ENCODE measurements at places on chromosomes 3 and 15.

- H3K4me1 ChIP-seq = peaks cover 40% of the 10 kb centered on the region
- no peaks in the 10 kb centered on the region for H3K36me3 ChIP-seq
- DNase-seq = no peak
- H3K27me3 ChIP-seq = peaks cover 30% of the 10 kb centered on the region
- H3K27ac ChIP-seq = peak overlapping the region; percentile 95
- no peak overlapping the region for H3K4me3 ChIP-seq
Observed at GRCh38 chr15:66719471-66719870, 17.4 kb downstream of the SMAD6 start.

DNA sequence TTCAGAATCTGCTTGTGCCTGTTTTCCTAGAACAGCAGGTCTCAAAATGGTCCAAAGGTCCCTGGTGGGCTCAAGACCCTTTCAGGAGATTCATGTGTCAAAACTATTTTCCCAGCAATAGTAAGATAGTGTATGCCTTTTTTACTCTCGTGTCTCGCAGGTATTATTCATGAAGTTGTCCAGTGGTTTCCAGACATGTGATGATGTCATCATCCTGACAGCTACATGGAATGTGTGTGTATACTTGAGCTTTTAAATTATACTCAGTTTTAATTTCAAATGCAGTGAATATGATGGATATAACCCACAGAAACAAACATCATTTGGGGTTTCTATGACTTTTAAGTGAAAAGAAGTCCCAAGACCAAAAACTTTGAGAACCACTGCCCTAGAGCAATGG is 288.6 kb downstream of the NTRK3 start:
- no peaks in the 10 kb centered on the region for H3K36me3 ChIP-seq
- no peak for DNase-seq
- no peak overlapping the region for H3K27ac ChIP-seq

DNA sequence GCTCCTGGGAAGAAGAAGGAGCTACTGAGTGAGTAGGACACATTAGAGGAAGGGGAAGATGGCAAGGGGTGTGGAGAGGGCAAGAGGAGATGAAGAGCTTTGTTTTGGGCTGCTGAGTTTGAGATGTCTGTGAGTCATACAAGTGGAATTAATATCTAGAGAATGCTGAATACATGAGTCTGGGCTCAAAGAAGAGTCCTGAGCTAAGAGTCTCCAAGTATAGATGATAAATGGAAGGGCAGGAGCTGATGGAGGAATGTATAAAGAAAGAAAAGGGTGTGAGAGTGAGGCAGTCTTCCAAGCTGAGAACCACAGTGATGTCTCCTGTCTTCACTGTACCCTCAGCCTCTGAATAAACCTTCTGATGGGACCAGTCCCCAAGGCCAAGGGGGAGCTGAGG is 205.5 kb upstream of the MRPL3 start:
- no peak overlapping the region for H3K27ac ChIP-seq
- peaks cover 8% of the 10 kb centered on the region for H3K27me3 ChIP-seq
- no peak overlapping the region for H3K4me3 ChIP-seq
- no peak for DNase-seq

DNA sequence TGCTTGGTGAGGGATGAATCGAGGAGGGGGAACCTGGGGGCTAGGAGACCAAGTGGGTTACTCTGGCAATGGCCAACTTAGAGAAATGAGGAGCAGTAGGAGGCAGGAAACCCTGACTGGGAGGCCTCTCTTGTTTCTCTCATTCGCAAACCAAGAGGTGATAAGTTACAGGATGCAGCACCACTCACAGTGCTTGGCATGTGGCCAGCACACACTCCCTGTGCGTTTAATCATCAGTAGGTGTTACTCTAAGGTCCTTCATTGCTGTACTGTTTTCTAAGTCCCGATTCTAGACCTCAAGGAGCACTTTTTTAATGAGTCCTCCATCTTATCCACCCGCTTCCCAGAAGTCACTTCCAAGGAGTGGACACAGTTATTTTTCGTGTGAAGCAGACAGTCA is 314.1 kb upstream of the TRIM42 start:
- H3K27me3 ChIP-seq = no peaks in the 10 kb centered on the region
- H3K27ac ChIP-seq = no peak overlapping the region
- no peak overlapping the region for H3K4me3 ChIP-seq
- no peak for DNase-seq
- no peaks in the 10 kb centered on the region for H3K36me3 ChIP-seq
- H3K4me1 ChIP-seq = no peaks in the 10 kb centered on the region

- H3K27ac ChIP-seq = no peak overlapping the region
- no peaks in the 10 kb centered on the region for H3K4me1 ChIP-seq
- H3K27me3 ChIP-seq = peaks cover 6% of the 10 kb centered on the region
- no peak for DNase-seq
- H3K36me3 ChIP-seq = no peaks in the 10 kb centered on the region
Observed at GRCh38 chr3:58520403-58521335, 16.3 kb downstream of the ACOX2 start.

DNA sequence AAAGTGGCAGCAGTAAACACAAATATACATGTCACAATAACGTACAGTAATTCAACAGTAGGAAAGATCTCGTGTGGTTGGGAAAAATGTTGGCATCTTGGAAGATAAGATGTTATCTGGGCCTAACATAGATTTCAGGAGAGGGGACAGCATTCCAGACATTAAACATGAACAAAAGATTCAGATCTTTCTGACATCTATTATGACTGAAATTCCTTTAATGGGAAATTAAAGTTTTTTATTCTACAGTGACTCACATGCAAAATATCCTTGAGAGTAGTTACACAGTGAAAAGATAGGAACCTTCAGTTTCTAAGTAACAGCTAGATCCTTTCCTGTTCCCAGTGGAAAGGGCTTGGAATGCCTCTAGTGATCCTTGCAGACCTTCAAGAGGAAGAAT is 9.2 kb downstream of the NDUFB5 start:
- H3K36me3 ChIP-seq = peaks cover 28% of the 10 kb centered on the region
- peaks cover 20% of the 10 kb centered on the region for H3K4me1 ChIP-seq
- no peak overlapping the region for H3K27ac ChIP-seq

- peaks cover 29% of the 10 kb centered on the region for H3K4me1 ChIP-seq
- peak; percentile 34 for DNase-seq
- H3K27ac ChIP-seq = no peak within 1 kb of the TSS
- H3K27me3 ChIP-seq = peaks cover 78% of the 10 kb centered on the region
- no peaks in the 10 kb centered on the region for H3K36me3 ChIP-seq
Observed at GRCh38 chr15:100918690-100919480, at the start of gene LRRK1. LRRK1 (plus strand) TSS chr15:100919357; CDS start chr15:100924633, 5,276 bp downstream.

GRCh38 chr15:85793641-85794597 is 806 bp downstream of the KLHL25 start:
- peaks cover 20% of the 10 kb centered on the region for H3K27me3 ChIP-seq
- H3K27ac ChIP-seq = peak overlapping the region; percentile 77
- DNase-seq = peak; percentile 66
- peaks cover 3% of the 10 kb centered on the region for H3K36me3 ChIP-seq

DNA sequence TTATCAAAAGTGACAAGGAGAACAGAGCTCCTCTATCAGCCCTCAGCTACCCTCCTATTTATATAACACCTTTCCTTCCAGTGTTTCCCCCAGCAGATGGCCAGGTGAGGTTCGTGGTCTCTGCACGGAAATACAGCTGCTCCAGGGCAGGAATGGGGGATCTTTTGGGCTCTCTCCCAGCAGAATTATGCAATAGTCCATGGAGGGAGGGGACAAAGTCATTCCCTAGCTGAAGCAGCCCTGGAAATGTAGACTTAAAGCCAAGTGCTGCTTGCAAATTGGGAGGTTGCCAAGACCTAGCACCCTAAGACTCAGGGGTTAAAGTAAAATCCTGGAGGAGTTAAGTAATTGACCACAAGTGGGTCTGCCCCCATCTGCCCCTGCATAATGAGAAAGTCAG is 256.3 kb downstream of the LRTM1 start:
- H3K27me3 ChIP-seq = no peaks in the 10 kb centered on the region
- no peak for DNase-seq
- no peaks in the 10 kb centered on the region for H3K36me3 ChIP-seq
- no peak overlapping the region for H3K27ac ChIP-seq
- no peak overlapping the region for H3K4me3 ChIP-seq
- H3K4me1 ChIP-seq = no peaks in the 10 kb centered on the region

- H3K27ac ChIP-seq = no peak overlapping the region
- no peak overlapping the region for H3K4me3 ChIP-seq
- H3K4me1 ChIP-seq = no peaks in the 10 kb centered on the region
- H3K36me3 ChIP-seq = no peaks in the 10 kb centered on the region
- DNase-seq = no peak
Observed at GRCh38 chr3:53729618-53730017, 116.6 kb downstream of the CHDH start.

DNA sequence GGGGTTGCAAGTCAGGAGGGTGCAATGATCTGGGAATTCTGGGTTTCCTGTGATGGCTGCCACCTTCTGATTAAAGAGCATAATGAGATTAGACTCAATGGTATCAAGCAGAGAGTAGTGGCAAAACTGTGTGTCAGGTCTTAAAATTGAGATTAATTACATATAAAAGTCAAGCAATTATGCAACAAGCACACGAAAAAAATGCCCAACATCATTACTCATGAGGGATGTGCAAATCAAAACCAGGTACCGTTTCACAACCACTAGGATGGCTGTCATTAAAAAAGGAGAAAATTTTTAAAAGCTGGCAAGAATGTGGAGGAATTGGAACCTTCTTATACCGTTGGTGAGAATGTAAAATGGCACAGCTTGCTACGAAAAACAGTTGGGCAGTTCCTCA is 205.0 kb downstream of the OSBPL10 start:
- no peak overlapping the region for H3K4me3 ChIP-seq
- no peaks in the 10 kb centered on the region for H3K4me1 ChIP-seq
- H3K27ac ChIP-seq = no peak overlapping the region
- H3K36me3 ChIP-seq = no peaks in the 10 kb centered on the region
- peaks cover 9% of the 10 kb centered on the region for H3K27me3 ChIP-seq

DNA sequence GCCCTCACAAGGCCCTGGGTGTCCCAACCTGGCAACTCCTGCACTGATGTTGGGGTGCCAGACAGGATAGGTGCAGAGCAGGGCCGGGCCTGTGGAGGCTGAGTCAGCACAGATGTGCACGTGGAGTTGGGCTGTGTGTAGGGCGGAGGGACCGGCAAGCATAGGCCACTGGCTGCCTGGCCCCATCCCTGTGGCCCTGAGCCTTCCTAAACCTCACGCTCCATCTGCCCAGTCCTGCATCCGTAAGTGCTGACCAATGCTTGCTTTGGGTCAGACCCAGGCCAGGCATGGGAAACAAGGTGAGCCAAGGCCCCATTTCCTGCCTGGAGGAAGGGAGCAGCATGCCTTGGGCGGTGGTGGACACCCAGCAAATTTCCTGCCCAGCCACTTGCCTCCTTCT is 5.8 kb upstream of the IQSEC1 start:
- peaks cover 11% of the 10 kb centered on the region for H3K4me1 ChIP-seq
- H3K27me3 ChIP-seq = peaks cover 77% of the 10 kb centered on the region
- no peak for DNase-seq
- H3K36me3 ChIP-seq = no peaks in the 10 kb centered on the region
- peak overlapping the region; percentile 64 for H3K27ac ChIP-seq
- no peak overlapping the region for H3K4me3 ChIP-seq

DNA sequence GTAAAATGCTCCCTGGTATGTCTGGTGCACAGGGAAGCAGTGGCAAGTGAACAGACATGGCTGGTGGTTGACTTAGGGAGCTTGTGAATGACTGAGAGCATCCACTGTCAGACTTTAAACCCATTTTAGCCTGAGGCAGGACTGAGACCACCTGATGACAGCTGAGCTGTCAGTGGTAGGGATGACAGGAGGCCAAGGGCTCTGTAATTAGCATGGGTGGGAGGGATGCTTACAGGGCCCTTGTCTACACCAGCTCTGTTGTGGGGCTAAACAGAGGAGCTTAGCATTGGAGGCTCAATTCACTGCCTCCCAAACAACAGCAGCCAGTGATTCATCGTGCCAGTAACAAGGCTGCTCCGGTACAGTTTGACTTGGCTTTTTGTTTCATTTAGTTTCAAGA is 169.4 kb downstream of the CHST2 start:
- no peak for DNase-seq
- H3K27me3 ChIP-seq = no peaks in the 10 kb centered on the region
- H3K36me3 ChIP-seq = no peaks in the 10 kb centered on the region
- no peak overlapping the region for H3K4me3 ChIP-seq

DNA sequence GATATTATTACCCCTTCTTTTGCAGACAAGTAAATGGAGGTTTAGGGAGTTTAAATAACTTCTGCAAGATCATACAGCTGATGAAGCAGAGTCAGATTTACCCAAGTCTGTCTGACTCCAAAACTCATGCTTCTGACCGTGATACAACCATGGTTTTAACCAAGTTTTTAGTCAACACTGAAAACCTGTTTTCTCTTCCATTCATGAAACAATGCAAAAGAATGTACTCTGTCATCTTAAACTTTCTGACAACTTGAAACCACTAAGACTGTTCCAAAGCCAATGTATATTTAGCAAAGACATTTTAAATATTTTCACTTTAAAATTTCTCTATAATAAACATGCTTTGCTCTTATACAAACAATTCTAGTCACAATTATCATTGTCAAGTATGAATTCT is 77.0 kb upstream of the RBMS3 start:
- H3K36me3 ChIP-seq = no peaks in the 10 kb centered on the region
- H3K27ac ChIP-seq = no peak overlapping the region
- no peaks in the 10 kb centered on the region for H3K27me3 ChIP-seq
- no peak overlapping the region for H3K4me3 ChIP-seq
- no peaks in the 10 kb centered on the region for H3K4me1 ChIP-seq

DNA sequence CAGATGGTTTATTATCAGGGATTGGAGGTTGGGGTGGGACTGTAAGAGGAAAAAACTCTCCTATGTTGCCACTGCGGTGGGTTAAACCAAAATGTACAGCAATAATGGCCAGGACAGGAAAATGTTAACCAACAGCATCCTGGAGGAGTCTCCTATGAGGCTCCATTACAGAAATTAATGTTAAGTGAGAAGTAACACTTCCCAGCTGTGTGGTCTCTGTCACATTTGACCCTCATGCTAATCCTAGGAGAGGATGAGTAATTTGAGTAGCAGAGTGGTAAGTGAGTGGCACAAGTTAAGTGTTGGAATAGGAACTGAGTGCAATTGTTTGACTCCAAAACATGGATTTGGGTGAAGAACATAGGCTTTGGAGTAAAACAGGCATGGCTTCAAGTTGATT is 39.0 kb downstream of the ARHGEF3 start:
- peaks cover 70% of the 10 kb centered on the region for H3K4me1 ChIP-seq
- H3K4me3 ChIP-seq = no peak overlapping the region
- H3K27ac ChIP-seq = no peak overlapping the region
- peaks cover 66% of the 10 kb centered on the region for H3K36me3 ChIP-seq

- peaks cover 40% of the 10 kb centered on the region for H3K4me1 ChIP-seq
- peaks cover 11% of the 10 kb centered on the region for H3K27me3 ChIP-seq
- no peak for DNase-seq
- H3K36me3 ChIP-seq = no peaks in the 10 kb centered on the region
- H3K27ac ChIP-seq = peak overlapping the region; percentile 92
Observed at GRCh38 chr15:63436341-63436740, 54.7 kb upstream of the CA12 start.

DNA sequence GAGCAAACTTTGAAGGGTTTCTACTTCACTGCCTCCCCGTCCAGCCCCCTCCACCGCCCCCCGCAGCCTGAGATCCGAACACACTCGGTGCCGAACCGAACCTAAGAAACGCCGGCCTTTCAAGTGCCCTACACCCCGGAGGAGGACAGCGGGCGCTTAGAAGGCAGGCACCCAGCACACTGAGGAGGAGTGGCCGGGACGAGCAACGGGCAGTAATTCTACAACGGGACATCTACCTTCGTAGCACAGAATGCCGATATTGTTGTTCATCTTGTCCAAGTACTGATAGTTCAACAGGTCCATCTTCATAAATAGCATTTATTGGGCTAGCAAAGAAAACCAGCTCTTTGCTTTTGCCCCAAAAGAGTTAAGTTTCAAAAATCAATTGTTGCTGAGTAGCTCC is 513 bp downstream of the VGLL4 start:
- no peak for DNase-seq
- H3K36me3 ChIP-seq = peaks cover 31% of the 10 kb centered on the region
- peaks cover 25% of the 10 kb centered on the region for H3K27me3 ChIP-seq
- peak overlapping the region; percentile 100 for H3K4me3 ChIP-seq

All from activated naive CD4-positive, alpha-beta T cell treated with anti-CD3 and anti-CD28 coated beads, Interleukin-2, amount 10 ng/mL, durations not matched to agents 7 days and 5 days (primary cell).